ENCODE measurements at places on chromosomes 1 and 21. TPM values are rescaled to one million over a fixed set of nuclear protein-coding genes. Genes with fewer than 3 reads are reported as not detected.

Gene NHLH1
- total RNA-seq = 0.15 TPM

Gene FAM20B
- 38.2 TPM for total RNA-seq

Gene ERICH3
- 8.1 TPM for total RNA-seq

Gene LCE2C
- not detected for total RNA-seq

Gene SLC45A3
- 6.8 TPM for total RNA-seq

Gene TMEM51
- total RNA-seq = 18.4 TPM

Gene ZBTB7B
- 72.0 TPM for total RNA-seq

Gene YBEY
- 20.4 TPM for total RNA-seq

DNA sequence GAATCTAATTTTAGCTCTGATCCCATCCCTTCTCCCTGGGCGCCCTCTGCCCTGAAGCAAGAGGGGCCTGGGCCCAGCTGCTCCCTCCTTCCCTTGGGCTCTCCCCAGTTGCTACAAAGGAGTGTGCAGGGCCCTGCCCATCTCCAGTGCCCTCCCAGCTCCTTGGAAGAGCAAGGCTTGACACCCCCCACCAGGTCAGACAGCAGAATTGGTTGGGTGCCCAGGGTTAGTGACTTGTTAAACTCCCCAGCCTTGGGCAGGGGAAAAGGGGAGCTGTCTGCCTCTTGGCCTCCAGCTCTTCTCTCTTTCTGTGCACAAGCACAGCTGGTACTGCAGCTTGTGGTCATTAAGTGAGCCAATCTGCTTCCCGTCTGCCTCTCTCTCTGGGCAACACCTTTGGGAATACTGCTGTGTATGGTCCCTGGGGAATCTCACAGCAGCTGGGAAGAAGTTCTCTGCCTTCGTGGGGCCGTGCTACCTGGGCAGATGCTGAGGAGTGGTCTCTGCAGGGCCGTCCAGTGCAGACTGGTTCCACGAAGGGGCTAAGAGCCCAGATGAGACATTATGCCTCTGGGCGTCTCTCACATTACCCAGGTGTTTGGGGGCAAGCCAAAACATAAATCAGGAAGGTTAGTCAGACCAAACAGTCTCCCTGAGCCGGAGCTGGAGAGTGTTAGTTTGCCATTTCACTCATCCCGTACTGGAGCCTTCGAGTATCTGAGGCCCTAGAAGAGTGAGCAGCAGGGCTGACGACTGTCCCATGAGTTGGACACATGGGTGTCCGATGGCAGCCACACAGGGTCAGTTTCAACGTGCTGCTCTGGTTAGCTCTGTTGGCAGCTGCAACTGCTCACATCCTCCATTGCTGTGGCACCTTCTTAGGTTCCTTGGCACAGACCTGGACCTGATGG lies 37.3 kb downstream of the TMEM53 start:
- DNase-seq = no peak

GRCh38 chr21:38780879-38781278 lies 24.9 kb upstream of the ETS2 start:
- DNase-seq = no peak

GRCh38 chr1:114833421-114833820 lies 21.2 kb upstream of the SYCP1 start:
- no peak for DNase-seq

- DNase-seq = no peak
Measured at GRCh38 chr1:32170991-32171390, 8.5 kb upstream of the TXLNA start.

DNA sequence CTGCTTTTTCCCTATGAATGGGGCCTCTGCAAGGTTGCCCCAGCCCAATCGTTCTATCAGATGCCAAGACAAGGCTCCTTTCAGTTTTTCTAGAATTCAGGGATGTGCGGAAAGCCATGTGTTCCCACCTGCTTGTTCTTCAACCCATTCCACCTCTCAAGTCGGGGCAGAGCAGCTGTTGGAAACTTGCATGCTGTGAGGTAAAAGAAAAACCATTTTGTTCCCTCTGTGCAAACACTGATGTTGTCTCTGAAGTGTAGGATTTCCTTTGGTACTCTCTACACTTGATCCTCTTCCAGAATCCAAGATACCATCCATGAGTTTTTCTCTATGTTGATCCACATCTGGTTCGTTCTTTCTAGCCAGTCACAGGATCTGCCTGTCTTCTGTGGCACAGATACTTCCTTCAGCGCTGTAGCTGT lies 7.3 kb downstream of the IER5 start:
- DNase-seq = no peak

DNA sequence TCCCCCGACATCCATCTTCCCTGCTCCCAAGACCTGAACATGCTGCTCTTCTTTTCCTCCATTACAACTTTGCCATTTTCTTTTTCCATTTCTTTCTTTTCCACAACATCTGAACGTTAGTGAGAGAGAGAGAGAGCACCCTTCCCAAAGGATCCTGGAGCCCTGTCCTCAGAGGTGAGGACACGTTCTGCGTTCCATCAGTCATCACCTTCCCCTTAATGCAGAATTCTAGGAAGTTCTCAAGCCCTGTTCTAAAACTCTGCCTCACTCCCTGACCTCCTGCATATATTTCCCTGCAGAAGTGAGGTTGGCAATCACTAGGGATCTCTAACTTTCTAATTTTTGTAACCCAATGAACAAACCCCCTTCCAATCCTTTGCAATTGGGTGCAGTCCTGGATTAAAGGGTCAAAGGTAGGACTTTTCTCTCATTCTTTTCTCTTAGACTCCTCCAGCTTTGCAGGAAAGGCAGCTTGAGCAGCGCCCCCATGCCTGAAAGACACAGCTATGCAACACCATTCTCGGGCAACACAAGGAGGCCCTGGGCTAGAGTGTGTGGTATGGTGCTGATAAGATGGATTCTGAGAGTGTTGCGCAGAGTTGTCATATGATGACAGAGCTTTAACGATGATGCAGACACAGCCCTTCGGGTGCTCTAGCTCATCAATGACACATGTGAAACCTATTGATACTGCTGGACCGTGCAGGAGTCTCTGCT lies 59.2 kb upstream of the TNR start:
- DNase-seq = no peak

- no peak for DNase-seq
Measured at GRCh38 chr1:229121845-229122436, 149.0 kb upstream of the RAB4A start.

DNA sequence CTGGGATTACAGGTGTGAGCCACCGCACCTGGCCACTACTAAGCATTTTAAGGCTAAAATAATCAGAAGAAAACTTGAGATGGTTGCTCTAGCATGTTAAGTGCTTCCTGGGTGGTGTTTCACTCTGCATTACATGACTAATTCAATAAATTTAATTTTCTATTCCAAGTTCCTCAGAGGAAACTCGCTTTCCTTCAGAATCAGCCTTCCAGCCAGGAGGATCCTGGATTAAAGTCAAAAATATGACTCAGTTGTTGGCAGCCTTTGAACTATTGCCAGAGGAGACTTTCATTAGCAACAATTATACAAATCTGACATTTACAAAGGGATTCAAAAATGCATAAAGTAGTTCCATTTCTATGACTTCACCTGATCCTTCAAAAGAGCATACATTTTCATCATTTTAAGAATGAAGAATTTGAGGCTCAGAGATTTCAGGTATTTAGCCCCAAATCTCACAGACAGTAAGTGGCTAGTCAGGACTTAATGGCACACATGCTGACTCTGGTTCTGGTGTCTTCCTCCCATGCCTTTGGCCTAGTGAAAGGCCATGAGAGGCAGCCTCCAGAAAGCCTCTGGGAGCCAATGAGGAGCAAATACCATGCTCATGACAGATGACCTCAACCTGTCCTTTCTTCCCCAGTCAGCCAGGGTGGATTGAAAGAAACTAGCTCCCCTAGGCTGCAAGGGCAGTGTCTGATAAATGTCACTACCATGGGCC lies 115.7 kb downstream of the MAP3K21 start:
- no peak for DNase-seq

- no peak for DNase-seq
Measured at GRCh38 chr1:196466654-196467053, 141.6 kb downstream of the KCNT2 start.

DNA sequence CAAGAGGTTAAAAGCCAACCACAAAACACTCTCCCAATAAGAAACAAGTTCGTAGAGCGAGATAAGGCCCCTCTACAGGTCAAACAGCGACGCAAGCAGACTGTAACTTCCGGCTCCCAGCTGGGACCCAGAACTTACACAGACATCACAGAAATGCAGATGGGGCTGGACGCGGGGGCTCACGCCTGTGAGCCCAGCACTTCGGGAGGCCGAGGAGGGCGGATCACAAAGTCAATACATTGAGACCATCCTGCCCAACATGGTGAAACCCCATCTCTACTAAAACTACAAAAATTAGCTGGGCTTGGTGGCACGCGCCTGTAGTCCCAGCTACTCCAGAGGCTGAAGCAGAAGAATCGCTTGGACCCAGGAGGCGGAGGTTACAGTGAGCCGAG lies 11.1 kb downstream of the CCNL2 start:
- DNase-seq = no peak

DNA sequence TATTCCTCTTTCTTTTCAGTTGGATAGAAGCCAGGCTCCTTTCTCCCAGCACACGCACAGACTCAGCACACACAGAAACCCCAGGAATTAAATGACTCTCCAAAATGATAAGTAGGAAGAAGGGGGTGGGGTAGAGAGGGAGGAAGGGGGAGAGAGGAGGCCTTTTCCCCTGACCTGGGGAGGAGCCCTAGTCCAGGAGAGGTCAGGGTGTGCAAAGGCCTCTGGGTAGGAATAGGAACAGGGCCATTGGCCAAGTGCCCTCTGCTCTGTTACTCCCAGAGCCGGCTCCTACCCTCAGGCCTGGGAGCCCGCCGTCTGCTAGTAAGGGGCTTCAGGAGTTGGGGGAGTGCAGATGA lies 35.6 kb upstream of the PUM1 start:
- no peak for DNase-seq

GRCh38 chr1:244053831-244054230 lies 2.7 kb downstream of the ZBTB18 start:
- DNase-seq = no peak

DNA sequence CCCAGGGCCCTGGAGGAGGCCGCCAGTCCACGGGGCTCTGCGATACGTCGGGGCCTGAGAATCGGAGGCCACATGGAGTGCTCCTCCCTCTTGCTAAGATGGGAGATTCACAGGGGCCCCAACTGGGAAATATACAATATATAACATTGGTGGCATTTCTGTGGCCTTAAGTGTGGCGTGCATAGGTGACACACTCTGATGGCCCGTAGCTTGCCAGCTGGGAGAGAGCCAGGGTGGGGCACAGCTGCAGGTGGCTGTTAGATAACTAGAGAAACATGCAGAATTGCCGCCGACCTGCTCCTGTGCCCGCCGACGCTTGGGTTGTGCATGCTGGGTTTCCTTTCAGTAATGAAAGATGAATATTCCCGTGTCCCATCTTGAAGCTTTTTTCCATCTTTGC lies 30.1 kb downstream of the UMODL1 start:
- DNase-seq = no peak

- no peak for DNase-seq
Measured at GRCh38 chr1:26721669-26722355, 26.0 kb downstream of the ARID1A start.

- DNase-seq = no peak
Measured at GRCh38 chr1:218480137-218480536, 135.0 kb downstream of the TGFB2 start.

DNA sequence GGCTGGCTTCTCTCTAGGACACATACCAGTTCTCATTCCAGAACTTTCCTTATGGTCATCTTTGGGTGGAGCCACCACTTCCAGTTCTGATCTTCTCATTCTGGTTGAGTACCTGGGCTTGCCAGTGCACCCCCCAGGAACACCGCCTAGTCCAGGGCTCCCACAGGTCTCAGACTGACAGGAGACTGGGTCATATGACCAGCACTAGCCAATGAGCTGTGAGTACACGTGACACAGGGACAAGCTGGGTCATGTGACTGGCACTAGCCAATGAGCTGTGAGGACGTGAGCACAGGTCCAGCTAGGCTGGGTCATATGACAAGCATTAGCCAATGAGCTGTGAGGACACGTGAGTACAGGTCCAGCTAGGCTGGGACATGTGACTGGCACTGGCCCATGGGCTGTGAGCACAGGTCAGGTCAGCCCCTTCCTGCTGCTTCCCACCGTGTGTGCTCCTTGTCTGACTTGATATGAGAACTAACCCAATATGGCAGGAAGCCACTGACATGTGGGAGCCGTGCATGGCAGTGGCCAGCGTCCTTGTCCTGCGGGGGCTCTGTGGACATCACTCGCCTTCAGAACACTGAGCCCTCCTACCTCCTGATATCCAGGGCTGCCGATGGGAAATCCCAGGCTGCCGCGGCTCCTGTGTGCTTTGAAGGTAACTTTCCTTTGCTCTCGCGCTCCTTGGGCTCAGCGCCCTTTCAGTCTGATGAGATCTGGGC lies 22.7 kb downstream of the KRTAP10-1 start:
- peak; percentile 38 for DNase-seq

- no peak for DNase-seq
Measured at GRCh38 chr1:213251972-213252371, 200.9 kb downstream of the RPS6KC1 start.

DNA sequence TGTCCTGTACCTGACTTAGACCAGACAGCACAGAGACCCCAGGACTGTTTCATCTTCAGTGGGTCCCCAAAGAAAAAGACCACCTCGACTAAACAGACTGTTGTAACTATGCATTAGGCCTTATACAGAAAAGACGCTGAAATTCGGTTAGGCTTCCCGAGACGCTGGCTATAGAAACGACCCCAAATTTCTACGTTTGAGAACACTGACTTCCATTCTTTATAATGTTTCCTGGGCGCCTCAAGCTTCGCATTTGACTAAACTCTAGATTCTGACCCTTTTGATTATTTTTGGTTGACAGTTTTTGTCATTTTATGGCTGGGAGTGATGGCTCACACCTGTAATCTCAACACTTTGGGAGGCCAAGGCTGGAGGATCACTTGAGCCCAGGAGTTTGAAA lies 986 bp upstream of the TRAPPC10 start:
- DNase-seq = no peak

DNA sequence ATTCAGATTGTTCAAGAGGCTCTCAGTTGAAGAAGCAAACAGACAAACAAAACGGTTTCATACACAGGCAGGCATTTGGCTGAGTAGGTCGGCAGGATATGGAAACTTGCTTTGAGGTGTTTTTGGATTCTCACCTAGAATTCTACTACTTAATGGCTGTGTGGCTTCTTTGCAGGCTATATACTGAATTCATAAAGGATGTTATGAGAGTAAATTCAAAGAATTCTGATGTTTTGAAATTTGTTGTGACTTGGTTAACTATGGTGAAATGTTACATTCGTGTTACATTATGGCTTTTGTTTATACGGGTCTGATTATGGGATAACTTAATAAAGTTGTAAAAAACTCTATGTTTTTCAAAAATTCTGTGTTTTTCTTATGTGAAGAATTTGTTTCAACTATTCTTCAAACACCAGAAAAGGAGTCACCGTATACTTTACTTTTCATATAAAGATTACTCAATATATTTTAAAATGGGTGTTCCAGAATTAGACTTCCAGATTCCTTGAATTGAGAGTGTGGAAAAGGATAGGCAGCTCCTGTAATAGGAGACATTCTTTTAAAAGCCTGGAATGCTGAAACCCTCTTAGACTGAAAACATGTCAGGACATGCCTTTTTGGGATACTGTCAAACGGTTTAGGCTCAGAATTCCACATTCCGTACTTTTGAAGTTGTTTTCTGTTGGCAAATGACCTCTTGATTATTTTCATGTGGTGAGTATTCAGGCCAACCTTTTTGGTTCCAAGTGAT lies 8.2 kb upstream of the IRF2BP2 start:
- DNase-seq = no peak

GRCh38 chr1:61782771-61783170 lies 40.5 kb downstream of the PATJ start:
- DNase-seq = no peak

Data from lower lobe of right lung (tissue), 2 donors.